HuH-7 (cell line): ENCODE measurements at places on chromosomes 1 and 21.

DNA sequence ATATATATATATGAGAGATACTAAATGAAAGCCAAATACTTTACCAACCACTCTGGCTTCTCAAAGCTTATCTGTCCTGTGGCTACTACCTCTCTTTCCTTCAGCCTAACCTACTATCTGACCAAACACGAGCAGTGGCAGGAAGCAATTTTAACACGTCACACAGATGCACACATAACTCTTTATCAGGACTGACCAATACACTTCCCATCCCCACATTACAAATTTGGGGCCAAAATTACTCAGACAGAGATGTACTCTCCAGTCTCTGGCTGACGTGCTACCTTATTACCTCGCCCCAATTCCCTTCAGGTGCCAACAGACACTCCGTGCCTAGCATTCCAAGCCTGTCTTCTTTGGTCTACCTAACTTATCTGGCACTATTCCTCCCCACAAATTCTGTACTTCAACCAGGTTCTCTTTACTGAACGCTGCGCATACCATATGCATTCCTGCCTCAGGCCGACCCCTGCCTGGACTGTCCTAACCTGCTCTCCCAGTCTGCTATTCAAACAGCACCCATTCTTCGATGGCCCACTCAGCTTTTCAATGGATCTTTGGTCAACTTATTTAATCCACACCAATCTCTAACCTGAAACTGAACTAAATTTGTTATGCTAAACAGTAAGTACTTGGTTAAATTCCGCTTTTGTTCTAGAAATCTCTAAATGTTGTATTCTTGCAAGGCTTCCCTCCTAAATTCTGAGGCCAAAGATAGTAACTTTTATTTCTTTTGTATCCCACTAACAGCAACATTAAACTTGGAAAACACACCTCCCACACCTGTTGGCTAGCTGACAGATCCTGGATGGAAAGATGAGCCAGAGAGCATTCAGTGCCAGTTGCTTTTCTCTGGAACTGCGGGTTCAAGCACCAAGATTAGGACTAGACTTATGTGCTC lies 27.9 kb downstream of the RERE start:
- DNase-seq = no peak

- DNase-seq = no peak
Measured at GRCh38 chr1:9437961-9438430, 101.3 kb upstream of the SLC25A33 start.

GRCh38 chr1:177964336-177964735 lies 5.5 kb downstream of the SEC16B start:
- no peak for DNase-seq

- DNase-seq = no peak
Measured at GRCh38 chr1:63621075-63621474, 27.9 kb downstream of the PGM1 start.

DNA sequence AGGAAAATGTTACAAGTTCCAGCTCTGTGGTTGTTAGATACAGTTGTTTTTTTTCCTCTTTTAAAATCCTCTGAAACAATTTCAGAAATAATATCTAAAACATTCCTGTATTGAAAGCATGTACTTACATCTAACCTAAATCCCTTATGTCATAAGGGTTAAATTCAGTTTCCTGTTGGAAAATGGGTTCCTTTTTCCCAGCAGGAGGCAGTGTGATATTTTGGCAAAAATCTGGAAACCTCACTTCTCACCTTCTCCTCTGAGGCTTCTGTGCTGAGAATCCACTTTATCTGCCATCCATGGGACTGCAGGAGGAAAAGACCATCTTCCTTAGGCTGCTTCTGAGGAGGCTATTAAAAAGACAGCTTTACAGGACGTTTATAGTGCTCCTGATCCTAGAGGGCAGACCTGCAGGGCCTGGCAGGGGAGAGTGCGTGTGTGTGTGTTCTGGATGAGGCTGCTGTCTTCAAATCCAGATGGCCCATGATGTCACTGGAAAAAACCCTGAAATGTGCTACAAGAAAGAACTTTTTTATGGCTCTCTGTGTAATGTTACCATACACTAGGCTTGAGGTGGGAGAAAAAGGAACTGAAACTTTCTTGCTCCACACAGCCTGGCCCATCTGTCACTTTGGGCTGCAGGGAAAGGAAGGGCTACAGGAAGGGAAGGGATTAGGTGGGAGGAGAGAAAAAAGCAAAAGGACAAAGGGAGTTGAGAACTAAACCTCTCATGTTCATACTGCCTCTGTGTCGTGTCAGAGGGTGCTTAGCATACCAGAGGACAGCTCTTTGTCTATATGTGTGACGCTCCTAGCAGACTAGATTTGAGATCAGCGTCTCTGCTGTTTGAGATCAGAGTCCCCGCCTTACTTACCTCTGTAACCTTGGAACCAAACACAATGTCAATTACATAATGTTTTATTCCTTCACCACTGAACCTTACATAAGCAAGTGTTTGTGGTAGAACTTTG lies 379.2 kb upstream of the SPAG17 start:
- no peak for DNase-seq

- no peak for DNase-seq
Measured at GRCh38 chr1:211174375-211174774, 40.4 kb upstream of the KCNH1 start.

- no peak for DNase-seq
Measured at GRCh38 chr1:26705788-26706311, 10.0 kb downstream of the ARID1A start.

- DNase-seq = no peak
Measured at GRCh38 chr1:178337091-178337706, 159.6 kb downstream of the CLEC20A start.

DNA sequence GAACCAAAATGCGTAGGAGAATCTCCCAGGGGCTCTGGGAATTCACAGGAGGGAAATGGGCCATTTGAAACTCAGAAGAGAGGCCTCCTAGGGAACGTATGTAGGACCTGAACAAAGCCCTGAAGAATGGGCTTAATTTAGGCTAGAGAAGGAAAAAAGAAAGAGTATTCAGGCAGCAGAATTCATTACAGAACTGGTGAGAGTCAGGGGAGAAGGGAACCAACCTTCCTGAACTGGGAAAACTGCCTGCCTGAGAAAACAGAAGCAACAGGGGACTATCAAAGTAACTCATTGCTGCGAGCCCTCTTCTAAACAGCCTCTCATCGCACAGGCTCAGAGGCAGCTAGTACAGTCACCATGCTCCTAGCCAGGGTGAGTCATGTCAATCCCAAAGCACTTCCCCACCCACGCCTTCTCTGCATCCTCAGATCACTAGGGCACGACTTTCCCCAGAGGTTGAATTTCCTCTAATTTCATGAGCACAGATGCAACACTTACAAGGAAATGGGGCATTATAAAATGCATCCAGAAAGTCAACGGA lies 98.1 kb downstream of the ADSS2 start:
- DNase-seq = no peak

DNA sequence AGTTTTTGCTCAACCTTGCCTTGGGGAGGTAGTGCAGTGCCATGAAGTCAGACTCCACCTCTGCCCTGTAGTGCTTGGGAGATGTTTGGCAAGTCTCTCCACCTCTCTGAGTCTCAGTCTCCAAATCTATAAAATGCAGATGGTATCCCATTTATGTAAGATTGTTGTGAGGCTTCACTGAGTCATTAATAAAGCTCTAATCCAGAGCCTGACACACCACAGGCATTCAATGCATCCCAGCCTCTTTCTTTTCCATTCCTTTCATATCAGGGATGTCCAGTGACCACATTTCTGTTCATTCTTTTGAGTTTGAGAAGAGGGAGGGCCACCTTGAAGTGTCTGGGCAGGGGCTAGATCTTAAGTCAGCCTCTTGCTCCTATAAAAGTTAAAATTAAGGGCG lies 37.6 kb upstream of the LMO4 start:
- DNase-seq = no peak

GRCh38 chr1:91894036-91894761 lies 8.2 kb upstream of the TGFBR3 start:
- no peak for DNase-seq

- DNase-seq = no peak
Measured at GRCh38 chr1:43488165-43488564, 34.4 kb upstream of the HYI start.

GRCh38 chr1:84571150-84571535 lies 3.1 kb downstream of the CTBS start:
- no peak for DNase-seq
